LNCaP clone FGC (cell line): ENCODE measurements at places on chromosomes 3 and 15.

GRCh38 chr15:61000276-61000675 lies 228.8 kb downstream of the RORA start:
- DNase-seq, result no peak

GRCh38 chr3:106068795-106069194 lies 200.0 kb upstream of the CBLB start:
- DNase-seq, result no peak

- no peak for DNase-seq
Observed at GRCh38 chr3:156816091-156816793, 9.9 kb upstream of the LEKR1 start.

GRCh38 chr3:34248352-34248751 lies 449.9 kb downstream of the PDCD6IP start:
- DNase-seq, result no peak

DNA sequence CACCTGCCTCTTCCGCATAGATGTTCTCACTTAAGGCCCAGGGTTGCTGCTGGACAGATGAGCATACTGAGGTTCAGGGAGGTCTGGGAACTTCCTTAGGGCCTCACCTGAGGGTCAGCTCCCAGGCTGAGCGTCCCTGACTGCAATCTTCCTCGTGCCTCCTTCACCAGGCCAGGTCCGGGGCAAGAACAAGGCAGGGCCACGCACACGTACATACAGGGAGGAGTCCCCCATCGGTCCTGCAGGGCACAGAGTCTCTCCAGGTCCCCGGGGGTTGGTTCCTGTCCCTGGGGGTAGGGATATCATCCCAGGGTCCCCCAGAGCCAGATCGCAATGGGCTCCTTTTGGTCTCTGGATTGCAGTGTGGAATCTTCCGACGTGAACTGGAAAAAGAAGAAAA lies 130.1 kb downstream of the LRRK1 start:
- no peak for DNase-seq

DNA sequence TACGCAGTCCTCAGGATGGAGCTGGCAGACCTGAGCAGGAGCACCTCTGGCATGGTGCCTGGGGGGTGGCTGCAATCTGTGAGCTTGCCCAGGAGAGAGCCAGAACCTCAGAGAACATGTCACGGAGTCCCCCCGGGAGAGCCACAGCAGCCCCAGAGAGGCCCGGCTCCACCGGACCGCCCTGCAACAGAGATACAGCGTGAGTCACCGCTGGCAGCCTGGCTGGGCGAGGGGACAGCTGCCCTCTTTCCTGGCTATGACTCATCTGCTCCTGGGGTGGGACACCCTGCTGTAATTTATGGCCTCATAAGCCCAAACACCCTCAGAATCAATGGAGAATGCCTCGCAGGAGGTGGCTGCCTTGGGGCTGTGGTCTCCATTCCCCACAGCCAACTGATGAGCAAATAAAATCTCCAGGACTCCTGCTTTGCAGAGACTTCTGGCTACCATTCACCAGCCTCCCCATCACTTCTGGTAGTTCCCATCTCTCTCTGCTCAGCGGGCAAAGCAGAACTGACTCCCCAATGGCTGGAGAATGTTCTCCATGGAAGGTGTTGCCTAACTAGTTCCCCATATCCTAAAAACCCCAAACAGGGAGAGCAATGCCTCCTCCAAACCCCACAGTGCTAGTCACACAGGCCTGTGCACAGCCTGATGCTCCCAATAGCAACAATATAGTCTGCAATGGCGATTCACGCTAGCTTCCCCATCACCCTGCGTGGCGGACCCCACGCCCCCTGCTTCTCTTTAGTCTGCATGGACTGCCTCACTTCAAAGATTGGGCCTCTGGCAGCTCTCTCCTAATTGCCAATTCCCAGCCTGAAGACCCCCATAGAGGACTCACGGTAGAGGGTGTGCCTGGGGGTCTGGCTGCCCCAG lies 21.6 kb downstream of the ACSBG1 start:
- no peak for DNase-seq

DNA sequence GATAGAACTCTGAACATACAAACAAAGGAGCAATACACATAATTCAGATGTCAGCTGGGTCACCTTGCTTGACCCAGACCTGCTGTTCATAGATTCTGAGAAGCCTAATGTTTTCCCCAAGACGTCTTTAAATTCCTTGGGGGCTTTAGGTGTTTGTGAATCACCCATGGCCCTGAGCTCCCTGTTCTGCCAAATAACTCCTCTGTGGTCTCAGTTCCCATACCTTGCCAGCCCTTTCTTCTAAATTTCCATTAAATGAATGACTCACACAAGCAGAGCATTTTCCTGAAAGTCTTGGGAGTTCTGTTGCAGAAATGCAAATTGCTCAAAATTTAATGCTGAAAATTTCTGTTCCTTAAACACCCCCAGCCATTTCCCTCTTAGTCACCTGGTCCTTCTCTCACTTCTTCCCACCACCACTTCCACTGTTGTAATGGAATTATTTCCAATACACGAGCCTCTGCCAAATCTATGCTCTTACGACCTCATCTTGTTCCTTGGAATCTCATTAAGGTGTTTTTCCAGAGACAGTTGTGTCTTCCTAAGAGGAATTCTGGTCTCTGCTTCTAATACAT lies 33.4 kb upstream of the PSMD6 start:
- no peak for DNase-seq

- DNase-seq, result no peak
Observed at GRCh38 chr3:129687586-129688125, 81.2 kb upstream of the PLXND1 start.

GRCh38 chr3:124814620-124815421 lies 72.3 kb downstream of the ITGB5 start:
- peak; percentile 90 for DNase-seq

DNA sequence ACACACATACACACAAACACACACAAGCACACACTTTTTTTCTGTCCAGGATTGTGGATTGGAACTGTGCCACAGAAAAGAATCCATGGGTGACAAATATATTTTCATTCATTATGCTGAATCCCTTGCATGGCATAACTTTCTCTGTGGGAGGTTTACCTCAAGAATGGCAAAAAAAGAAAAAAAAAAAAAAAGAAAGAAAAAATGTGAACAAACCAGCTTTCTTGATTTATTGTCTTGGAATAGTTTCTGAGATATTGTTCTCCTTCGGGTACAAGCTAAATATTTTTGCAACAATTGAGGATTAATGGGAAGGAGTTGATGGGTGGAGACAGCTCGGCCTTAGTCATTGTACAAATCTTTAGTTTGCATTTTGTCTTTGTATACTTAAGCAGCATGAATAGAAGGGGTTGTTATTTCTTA lies 153.1 kb downstream of the GMNC start:
- DNase-seq, result peak; percentile 87

DNA sequence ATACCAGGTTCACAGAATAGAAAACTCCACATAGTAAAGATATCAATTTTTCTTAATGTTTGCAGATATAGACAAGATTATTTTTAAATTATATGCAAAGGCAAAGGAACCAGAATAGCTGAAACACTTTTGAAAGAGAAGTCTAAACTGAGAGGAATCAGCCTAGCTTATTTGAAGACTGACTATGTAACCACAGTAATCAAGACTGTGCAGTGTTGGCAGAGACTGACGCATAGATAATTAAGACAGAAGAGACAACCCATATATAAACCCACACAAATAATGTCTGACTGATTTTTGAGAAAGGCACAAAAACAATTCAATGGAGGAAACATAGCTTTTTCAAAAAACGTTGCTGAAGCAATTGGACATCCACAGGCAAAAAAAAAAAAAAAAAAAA lies 28.6 kb upstream of the ACKR4 start:
- no peak for DNase-seq

DNA sequence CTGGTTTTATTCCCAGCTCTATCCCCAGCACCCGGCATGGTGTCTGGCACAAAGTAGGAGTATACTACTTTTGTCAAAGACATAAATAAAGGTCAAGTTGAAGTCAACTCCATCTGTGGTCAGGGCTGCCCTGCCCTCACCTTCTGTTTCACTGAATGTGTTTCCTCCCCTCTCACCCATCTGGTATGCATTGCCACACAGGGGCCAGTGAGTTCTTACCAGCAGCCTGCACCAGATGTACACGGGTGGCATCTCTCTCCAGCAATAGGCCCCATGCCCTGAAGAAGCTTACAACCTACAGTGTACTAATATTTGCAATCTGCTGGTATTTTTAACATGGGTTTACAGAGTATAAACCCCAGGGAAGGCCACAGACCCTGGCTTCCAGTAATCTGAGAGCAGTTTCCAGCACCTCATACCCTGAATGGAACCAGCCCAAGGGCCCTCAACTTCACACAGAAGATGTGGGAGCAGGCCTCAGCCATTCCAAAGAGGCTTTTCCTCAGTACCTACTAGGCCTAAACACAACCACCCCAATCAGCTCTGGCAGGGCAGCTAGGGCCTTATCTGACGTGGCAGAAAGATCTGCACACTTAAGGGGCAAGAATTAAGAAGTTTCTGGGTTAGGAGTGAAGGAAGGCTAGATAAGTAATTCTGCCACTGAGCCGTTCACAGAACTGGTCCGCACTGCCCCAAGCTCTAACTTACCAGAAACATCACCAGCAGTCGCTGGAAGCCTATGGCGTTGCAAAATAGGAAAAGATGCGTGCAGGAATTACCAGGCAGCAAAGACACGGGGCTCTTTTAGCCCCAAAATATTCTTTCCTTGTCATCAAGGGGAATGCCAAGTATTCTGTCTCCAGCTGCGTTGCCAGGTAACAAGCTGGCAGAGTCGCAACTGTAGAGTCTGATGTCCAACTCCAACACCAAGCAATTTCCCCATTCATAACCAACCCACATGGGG lies 2.1 kb downstream of the IDH2 start:
- DNase-seq, result no peak

- no peak for DNase-seq
Observed at GRCh38 chr3:159210336-159210735, 408.5 kb downstream of the MFSD1 start.

DNA sequence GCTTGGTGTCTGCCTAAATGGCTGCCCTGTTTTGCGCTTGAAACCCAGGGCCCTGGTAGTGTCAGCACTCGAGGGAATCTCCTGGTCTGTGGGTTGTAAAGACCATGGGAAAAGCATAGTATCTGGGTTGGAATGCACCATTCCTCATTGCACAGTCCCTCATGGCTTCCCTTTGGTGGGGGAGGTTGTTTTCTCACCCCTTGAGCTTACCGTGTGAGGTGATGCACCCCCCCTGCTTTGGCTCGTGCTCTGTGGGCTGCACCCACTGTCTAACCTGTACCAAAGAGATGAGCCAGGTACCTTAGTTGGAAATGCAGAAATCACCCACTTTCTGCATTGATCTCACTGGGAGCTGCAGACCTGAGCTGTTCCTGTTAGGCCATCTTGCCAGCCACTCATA lies 104.7 kb downstream of the MBNL1 start:
- DNase-seq, result no peak

- no peak for DNase-seq
Observed at GRCh38 chr3:48285132-48285531, 44.2 kb downstream of the ZNF589 start.

DNA sequence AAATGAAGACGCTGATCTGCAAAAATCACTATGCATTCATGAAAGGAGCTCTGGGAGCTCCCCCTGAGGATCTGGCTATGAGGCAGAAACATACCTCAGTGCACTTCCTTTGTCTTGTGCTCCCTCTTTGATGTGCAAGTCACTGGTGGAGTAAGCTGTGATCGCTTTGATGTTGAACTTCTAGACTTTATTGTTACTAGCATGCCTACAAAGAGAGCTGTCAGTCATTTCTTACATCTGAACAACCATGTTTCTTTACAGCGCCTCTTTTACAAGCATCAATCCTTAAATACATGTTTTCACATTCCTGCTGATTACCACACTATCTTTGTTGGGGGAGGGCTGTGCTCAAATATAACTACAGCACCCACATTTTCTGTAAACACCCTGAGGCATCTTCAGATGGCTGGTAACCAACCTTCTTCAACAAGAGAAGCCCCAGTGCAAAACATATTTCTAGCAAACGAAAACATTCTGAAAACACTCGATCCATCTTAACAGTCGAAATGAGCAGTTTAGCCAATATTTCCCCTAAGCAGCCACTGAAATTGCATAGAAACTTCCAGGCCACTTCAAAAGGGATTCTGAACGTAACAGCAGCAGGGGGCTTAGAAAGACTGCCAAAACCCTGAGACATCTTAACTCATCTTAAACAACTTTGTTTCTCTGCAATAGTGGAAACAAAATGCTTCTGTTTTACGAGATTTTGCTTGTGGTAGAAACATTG lies 101.9 kb upstream of the ICE2 start:
- DNase-seq, result no peak

- no peak for DNase-seq
Observed at GRCh38 chr3:109930582-109930981, 593.2 kb upstream of the DPPA4 start.

DNA sequence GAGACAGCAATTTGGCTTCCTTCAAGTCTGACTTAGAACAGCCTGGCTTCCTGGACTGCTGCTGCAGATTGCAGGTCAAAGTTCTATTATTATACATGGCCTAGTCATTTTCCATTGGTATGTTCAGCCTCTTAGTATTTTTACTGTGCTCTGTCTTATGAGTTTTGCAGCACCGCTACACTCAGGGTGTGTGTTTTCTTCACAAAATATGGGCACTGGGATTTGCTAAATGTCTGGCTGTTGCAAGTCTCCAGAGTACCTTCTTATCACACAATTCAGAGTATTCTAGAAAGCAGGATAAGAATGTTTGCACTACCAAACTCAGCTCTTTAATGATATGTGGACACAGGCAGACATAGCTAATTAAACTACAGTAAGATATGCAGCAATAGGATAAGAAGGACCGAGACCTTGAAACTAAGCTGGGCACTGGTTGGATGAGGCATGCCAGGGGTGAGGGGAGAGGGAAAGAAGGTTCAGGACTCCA lies 203.0 kb upstream of the PDZRN3 start:
- no peak for DNase-seq

GRCh38 chr3:108127301-108127988 lies 36.6 kb upstream of the CD47 start:
- DNase-seq, result no peak

GRCh38 chr3:94362393-94362792 lies 299.5 kb downstream of the NSUN3 start:
- no peak for DNase-seq

DNA sequence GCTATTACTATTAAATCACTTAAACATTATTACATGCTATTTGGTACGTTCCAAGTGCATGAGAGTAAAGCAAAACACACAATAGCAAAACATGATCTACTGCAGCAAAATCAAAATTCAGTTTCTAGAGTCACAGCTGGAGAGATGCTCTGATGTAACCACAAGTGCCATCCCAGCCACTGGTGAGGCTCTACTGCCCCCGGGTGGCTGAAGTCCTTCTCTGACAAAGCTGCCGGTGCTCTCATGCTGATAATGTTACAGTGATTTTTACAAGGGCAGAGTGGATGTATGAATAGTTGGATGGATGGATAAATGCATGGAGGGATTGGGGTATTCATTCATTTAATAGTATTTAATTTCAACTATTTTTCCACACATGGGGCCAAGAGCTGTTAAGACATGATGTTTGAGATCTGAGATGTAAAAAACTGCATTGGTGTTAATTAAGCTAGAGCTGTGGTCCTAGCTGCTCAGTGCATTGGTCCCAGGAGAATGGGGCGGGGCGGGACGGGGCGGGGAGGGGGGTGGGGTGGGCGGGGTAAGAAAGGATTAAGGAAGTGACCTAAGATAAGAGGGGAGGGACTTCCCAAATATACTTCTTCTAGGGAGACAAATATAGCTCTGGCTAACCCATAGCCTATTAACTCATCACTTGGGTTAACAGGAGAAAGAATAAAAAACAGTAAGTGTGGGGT lies 5.3 kb upstream of the SPESP1 start:
- peak; percentile 36 for DNase-seq

- DNase-seq, result no peak
Observed at GRCh38 chr15:37096558-37097143, 3.7 kb downstream of the MEIS2 start.
